Progenitor cell of endocrine pancreas (in vitro differentiated cells): ENCODE measurements at places on chromosomes 5 and 9. TPM values are rescaled to one million over a fixed set of nuclear protein-coding genes. Genes with fewer than 3 reads are reported as not detected.
A peak's percentile ranks its signal among the peaks of the same experiment; 100 is the strongest.

DNA sequence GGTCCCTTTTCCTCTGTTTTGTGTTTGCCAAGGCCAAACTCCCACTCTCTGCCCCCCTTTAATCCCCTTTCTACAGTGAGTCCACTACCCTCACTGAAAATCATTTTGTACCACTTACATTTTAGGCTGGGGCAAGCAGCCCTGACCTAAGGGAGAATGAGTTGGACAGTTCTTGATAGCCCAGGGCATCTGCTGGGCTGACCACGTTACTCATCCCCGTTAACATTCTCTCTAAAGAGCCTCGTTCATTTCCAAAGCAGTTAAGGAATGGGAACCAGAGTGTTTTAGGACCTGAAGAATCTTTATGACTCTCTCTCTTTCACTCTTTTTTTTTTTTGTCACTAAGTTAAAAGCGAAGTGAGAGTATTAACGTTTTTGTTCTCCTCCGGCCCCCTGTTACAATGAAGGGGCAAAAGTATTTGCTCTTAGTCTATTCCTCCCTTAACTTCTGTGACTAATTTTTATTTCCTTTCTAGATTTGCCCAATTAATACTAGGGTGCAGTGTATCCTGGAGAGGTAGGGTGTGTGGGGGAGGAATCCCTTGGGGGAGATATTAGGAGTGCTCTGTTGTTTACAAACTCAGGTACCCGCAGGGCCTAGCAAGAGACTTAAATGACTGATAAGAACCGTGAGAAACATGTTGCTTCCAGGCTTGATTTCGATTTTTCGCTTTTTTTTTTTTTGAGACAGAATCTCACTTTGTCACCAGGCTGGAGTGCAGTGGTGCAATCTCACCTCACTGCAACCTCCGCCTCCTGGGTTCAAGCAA lies 14.7 kb downstream of the GM2A start:
- H3K4me1 ChIP-seq, result peaks cover 4% of the 10 kb centered on the region
- peaks cover 14% of the 10 kb centered on the region for H3K36me3 ChIP-seq
- H3K4me3 ChIP-seq, result no peak overlapping the region
- H3K27me3 ChIP-seq, result no peaks in the 10 kb centered on the region

- no peak overlapping the region for H3K4me3 ChIP-seq
- H3K27me3 ChIP-seq, result no peaks in the 10 kb centered on the region
- no peaks in the 10 kb centered on the region for H3K36me3 ChIP-seq
- peak overlapping the region; percentile 54 for H3K27ac ChIP-seq
- H3K4me1 ChIP-seq, result peaks cover 20% of the 10 kb centered on the region
- no peak for DNase-seq
Measured at GRCh38 chr9:121625590-121625989, 25.8 kb upstream of the DAB2IP start.

The TPPP gene
- 2.6 and 2.9 TPM in 2 replicates for total RNA-seq

DNA sequence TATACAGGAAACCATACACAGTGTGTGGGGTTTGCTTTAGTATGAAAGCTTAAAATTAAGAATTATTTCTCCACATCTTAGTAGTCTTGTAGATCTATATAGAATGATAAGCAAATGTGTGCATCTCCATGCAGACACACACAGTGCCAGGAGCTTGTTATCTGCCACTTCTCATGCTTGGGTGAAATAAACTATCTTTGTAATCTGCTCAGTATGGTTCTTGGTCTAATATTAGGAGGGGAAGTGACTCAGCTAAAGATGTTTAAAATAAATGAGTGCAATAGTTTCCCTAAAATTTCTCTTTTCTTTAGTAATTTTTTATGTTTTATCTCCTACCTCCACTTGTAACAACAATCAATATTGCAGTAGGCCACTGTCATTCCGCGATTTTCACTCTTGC lies 689.6 kb downstream of the TAF11L14 start:
- no peaks in the 10 kb centered on the region for H3K27me3 ChIP-seq
- no peak overlapping the region for H3K4me3 ChIP-seq
- no peak overlapping the region for H3K27ac ChIP-seq
- no peak for DNase-seq
- peaks cover 2% of the 10 kb centered on the region for H3K4me1 ChIP-seq
- no peaks in the 10 kb centered on the region for H3K36me3 ChIP-seq

The PCDHGA8 gene
- 1.5 and 1.9 TPM in 2 replicates for total RNA-seq

DNA sequence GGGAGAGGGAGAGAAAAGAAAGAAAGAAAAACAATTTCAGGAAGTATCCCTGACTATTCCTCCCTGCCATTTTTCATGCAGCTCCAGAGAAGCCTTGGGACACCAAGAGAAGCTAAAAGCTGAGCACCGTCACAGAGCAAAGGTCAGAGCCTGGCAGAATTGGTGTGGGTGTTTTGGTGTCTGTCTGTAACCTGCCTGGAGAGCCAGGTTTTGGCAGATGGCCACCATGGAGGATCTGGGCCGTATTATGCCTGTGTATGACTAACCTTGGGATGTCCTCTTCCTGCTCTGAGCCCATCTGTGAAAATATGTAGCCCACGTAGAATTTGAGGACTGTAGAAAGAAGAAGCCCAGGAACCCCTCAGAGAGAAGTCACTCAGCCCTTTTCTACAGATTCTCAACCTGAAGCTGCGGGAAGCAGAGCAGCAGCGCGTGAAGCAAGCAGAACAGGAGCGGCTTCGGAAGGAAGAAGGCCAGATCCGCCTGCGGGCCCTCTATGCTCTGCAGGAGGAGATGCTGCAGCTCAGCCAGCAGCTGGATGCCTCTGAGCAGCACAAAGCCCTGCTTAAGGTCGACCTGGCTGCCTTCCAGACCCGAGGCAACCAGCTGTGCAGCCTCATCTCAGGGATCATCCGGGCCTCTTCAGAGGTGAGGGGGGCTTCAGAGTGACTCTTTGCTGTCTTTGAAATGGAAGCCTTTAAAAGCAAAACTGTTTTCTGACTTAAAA lies 18.8 kb downstream of the GLE1 start:
- H3K4me3 ChIP-seq, result no peak overlapping the region
- H3K4me1 ChIP-seq, result no peaks in the 10 kb centered on the region
- no peak for DNase-seq
- peaks cover 15% of the 10 kb centered on the region for H3K36me3 ChIP-seq

DNA sequence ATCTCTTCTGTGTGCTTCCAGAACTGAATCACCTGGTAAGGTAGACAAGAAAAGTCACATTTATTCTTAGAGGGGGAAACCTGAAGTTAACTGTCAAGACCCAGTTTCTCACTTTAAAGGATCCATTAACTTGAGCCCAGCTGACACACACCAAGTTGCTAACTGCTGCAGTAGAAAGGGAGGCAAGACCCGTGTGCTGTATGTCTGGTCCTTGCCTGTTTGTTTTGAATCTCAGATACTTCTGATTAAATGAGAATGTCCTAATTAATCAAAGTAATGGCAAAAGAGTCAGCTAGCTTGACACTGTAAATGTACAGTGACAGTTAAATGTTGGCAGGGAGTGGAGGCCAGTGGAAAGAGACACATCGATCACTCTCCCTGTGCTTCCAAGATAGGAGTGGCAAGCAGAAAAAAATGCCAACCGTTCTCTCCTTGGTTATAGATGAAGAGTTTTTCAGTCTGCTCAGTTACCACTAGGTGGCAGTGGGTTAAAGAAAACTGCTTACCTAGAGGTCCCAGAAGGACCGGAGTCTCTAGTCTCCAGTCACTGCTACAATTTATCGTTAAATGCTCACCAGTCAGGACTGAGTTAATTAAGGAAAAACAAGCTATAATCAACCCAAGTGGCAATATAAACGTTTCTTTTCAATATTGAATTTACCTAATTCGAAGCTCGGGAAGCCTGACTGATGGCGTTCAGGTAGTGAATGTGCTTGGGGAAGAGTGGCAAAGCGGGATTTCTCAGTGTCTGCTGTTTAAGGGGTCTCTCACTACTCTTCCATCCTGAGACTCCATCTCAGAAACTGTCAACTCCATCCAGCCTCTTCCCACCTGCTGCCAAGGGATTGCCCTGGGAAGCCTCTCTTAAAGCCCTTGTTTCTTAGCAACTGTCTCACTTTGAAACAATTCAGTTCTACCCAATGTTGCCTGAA lies 18.4 kb downstream of the LSM11 start:
- no peak for DNase-seq
- no peak overlapping the region for H3K4me3 ChIP-seq
- no peak overlapping the region for H3K27ac ChIP-seq
- H3K36me3 ChIP-seq, result no peaks in the 10 kb centered on the region
- no peaks in the 10 kb centered on the region for H3K27me3 ChIP-seq
- H3K4me1 ChIP-seq, result no peaks in the 10 kb centered on the region
